ENCODE measurements at places on chromosomes 16 and 17.

DNA sequence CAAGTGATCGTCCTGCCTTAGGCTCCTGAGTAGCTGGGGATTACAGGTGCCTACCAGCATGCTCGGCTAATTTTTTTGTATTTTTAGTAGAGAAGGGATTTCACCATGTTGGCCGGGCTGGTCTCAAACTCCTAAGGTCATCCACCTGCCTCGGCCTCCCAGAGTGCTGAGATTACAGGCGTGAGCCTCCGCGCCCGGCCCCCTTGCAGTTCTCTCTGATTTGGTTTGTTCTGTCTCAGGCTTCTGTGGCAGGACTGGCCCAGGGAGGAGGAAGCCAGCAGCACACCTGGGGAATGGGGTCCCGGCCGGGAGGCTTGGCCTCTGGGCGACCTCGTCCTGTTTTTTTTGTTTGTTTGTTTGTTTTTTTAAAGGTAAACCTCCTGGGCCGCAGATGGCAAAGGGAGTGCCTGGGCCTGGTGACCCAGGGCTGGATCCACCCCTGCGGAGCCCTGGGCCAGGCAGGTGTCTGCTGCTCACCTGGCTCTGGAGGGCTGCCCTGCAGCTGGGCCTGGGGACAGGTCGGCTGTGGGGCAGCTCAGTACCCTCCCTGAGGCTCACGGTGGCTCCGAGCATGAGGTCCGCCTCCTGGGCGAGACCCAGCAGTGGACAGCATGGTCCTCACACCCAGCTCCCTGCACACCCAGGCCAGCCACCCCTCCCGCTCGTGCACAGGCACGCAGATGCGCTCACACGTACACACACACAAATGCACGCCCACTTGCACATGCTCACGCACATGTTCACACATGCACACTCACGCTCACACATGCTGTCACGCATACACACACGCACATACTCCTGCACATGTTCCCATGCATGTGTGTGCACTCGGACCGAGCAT, 3.3 kb upstream of the NUDT16L1 start:
- DNase-seq = peak; percentile 40

DNA sequence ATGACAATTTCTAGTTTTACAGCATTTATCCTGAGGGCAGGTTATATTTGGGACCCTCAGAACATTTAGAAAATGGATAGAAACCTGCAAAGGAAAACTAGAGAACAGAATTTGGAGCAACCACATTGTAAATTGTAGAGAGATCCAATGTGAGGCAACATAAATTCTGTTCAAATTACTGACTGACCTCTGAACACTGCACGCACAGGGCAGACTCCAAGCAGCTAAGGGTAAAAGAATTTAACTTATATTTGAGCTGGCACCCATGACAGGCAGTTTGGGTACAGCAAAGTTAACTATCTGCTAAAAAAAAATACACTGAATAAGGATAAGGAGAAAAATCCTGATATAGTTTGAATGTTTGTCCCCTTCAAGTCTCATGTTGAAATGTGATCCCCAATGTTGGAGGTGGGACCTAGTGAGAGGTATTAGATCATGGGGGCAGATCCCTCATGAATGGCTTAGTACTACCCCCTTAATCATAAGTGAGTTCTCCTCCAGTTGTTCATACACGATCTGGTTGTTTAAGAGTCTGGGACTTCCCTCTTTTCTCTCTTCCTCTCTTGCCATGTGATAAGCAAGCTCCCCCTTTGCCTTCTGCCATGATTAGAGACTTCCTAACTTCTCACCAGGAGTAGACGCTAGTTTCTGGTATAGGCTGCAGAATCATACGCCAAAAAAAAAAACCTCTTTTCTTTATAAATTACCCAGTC, 75.7 kb downstream of the FBXL20 start:
- no peak for DNase-seq

- DNase-seq = no peak
These were observed 1.6 kb downstream of the STAC2 start for GRCh38 chr17:39223907-39224777.

DNA sequence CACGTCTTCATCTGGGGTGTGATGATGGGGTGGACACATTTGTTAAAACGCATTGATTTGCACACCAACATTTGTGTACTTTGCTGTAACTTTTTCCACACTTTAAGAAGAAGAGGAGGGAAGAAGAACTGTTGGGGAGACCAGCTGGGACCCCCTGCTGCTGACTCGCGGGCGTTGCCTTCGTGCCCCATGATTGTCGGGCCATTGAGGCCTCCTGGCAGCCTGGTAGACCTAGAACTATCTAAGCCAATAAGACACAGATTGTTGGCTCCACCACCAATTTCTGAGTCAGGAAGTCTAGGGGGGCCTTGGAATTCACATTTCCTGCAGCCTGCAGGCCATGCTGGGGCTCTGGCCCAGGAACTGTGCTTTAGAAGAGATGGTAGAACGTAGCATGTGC, 105.5 kb downstream of the TNFRSF13B start:
- DNase-seq = no peak

- no peak for DNase-seq
These were observed 29.2 kb downstream of the SNX20 start for GRCh38 chr16:50651835-50652438.

GRCh38 chr16:55542459-55543082, 23.9 kb upstream of the CAPNS2 start:
- DNase-seq = no peak

- no peak for DNase-seq
These were observed 2.5 kb upstream of the IGSF6 start for GRCh38 chr16:21654881-21655280.

GRCh38 chr16:71479420-71479819, 9.7 kb downstream of the ZNF19 start:
- no peak for DNase-seq

DNA sequence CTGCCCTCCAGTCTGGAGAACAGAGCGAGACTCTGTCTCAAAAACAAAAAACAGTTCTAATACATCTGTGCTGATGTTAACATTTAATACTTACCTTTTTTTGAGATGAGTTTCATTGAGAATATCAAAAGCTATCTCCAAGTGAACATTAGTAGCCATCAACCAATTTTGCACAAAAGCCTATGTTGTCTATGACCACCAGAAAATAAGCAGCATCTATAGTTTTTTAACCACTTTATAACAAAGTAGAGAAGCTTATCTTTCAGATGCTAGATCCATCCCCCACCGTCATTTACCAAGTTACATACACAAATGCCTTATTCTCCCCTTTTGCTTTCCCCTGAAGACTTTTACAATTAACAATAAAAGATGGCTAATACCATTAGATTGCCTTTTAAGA, 4.1 kb downstream of the SRSF1 start:
- DNase-seq = no peak

- DNase-seq = no peak
These were observed 37.9 kb upstream of the ADCY7 start for GRCh38 chr16:50228364-50228868.

DNA sequence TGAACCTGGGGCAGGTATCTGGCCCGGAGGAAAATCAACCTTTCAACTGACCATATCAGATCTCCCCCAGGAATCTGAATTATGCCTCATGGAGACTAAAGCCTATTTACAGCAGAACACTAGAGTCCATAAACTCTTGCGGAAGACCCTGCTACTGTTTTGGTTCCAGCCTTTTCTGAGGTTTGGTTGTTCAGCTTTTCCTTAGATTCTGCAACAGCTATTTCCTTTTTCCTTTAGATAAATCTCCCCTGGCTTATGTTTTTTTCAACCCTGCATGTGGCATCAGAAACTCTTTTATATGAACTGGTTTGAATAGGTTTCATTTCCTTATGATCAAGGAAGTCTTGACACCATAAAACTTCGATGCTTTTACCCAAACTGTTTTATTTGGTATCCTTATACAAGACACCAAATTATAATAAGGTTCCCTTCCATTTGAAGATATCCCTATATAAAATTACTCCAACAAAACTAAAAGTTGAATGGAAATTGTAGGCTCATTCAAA, 13.1 kb downstream of the SPOP start:
- DNase-seq = no peak

DNA sequence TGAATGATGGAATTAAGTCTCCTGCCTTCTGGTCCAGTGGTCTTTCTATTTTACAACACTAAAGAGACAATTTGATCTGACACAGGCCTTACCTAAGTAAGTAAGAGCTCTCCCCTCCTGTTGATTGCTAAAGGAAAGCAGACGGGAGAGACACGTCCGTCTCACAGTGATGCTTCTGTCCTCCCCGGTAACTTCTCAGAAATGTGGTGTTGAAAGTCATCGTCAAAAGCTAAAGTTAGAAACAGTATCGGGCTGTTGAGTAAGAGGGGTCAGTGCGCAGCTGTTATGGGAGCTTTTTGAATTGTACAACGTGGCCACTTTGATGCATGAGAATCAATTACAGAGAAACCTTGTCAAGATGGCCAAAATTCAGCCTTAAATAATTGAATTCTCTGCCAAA, 1.9 kb upstream of the RBFOX1 start:
- DNase-seq = no peak

- DNase-seq = no peak
These were observed 18.5 kb upstream of the ZFHX3 start for GRCh38 chr16:73066331-73066926.

GRCh38 chr16:81481207-81481821, 36.7 kb downstream of the CMIP start:
- peak; percentile 69 for DNase-seq

GRCh38 chr16:11716336-11716735, 26.3 kb downstream of the TXNDC11 start:
- no peak for DNase-seq

DNA sequence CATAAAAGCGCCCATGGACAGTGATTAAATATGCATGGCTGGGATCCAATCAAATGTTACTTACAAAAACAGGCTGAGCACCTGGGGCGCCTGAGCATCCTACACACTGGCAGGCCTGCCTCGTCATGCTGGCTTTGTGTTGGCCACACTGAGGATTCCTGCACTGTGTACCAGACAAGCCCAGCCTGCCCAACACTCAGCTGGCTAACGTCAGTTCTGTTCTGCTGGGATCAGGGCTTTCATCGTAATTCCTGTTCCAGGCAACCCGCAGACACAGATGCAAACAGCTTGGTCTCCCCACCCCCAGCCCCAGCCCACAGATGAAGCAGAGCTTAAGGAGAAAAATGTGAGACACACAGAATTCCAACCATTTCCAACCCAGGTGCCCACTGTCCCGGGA, 30.7 kb downstream of the PIMREG start:
- no peak for DNase-seq

DNA sequence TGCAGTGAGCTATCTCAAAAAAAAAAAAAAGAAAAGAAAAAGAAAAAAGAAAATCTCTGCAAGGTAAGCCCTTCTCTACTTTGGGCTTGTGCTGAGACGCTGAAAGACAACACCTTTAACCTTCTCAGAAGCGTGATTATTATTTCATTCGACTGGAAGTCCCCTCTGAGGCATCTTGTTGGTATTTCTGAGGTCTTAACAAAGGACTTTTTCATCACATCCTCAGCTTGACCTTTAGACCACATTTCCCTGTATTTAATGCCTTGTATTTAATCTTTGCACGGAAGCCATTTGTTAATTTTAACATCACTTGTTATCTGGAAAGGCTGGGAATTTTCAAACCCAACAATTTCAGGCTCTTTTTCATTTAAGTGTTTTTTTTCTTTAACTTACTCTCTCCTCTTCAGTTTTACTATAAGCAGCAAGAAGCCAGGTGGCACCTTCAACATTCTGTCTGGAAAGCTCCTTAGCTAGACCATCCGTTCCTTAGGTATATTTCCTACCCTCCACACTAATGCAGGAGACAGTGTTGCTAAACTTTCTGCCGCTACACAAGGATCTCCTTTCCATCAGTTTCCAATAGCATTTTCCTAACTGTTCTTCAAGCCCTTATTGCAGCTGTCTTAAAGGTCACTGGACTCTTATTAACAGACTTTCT, 10.3 kb downstream of the KCTD13 start:
- no peak for DNase-seq

DNA sequence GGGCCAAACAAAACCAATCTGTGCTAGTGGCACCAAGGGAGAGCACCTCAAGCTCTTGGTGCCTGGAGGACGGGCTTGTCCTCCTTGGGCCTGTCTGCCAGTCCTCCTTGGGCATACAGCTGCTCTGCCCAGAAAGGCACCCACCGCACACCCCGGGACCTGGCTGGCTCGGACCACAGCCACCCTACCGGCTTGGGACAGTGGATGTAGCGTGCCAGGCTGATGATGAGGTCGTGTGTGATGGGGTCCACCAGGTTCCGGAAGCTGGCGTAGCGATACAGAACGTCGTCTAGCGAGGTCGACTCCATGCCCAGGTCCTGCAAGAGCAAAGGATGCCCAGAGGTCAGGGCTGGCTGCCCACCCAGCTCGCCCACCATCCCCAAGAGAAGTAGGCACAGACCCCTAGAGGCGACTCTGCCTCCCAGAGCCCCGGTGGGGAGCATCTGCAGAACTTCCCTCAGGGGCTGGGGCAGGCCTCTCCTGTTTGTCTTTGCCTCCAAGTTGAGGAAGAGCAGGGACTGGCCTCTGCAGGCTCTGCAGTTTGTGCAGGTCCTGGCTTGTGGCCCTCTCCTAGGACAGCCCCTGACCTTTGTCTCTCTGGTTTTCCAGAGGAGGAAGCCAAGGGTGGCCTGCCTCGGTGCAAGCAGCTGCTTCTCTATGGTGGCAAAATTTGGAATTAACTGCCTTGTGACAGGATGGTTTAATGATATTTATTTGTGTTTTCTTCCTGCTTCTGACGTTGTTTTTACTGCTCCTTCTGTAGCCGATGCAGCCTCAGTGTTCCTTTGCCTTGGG, 29.7 kb downstream of the LRRC75A start:
- no peak for DNase-seq

GRCh38 chr17:68437979-68438822, 19.1 kb downstream of the WIPI1 start:
- no peak for DNase-seq

DNA sequence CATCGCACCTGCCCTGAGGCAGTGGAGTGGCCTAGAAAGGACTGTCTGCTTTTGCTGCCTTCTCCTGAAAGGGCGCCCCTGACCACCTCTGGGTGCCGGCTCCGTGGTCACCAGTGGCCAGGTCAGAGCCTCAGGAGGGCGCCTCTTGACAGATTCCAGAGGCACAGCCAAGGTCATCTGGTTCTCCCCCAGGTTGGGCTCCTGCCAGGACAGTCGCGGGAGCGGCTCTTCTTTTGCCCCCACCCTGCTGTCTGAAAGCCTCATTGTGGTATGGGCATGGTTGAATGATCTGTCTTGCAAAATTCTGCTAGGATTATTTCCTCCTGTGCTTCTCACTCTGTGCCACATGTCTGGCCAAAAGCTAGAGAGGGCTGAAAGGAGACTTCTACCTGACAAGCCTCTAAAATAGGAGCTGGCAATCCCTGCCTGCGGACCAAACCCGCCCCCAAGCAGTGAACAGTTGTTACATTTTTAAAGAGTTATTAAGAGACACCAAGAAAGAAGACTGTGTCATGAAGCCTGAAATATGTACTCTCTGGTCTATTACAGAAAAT, 82.8 kb downstream of the SNX29 start:
- DNase-seq = no peak

- DNase-seq = peak; percentile 25
These were observed 46.5 kb upstream of the CPNE2 start for GRCh38 chr16:57045694-57046381.

DNA sequence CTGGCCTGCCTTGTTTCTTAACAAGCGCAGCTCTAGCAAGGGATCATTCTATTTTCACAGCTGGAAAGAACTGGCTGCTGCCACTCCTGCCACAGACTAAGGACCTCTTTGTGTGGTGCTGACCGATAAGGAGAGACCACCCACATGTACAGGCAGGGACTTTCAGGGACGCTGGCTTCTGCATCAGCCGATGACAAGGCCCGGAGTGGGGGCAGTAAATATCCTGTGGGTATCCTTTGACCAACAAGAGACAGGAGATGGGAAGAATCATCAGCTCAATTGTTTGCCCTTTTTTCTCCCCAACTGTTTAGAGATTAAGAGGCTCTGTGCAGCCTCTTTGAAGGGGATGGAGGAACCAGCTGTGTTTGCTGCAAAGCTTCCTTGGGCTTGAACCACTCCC, 9.2 kb upstream of the ITPRIPL2 start:
- DNase-seq = no peak

GRCh38 chr17:81870131-81870980, 781 bp downstream of the ARHGDIA start:
- no peak for DNase-seq

Data from CD4-positive, alpha-beta T cell (primary cell).